Cortex of kidney (tissue), 1 donor: ENCODE measurements at places on chromosomes 2 and 18.

- no peak for DNase-seq
These were observed 38.4 kb downstream of the EPAS1 start for GRCh38 chr2:46335391-46336282.

GRCh38 chr2:108345951-108346350, 31.8 kb upstream of the SULT1C4 start:
- DNase-seq: no peak

- no peak for DNase-seq
These were observed 429.4 kb downstream of the ERBB4 start for GRCh38 chr2:212109217-212109616.

DNA sequence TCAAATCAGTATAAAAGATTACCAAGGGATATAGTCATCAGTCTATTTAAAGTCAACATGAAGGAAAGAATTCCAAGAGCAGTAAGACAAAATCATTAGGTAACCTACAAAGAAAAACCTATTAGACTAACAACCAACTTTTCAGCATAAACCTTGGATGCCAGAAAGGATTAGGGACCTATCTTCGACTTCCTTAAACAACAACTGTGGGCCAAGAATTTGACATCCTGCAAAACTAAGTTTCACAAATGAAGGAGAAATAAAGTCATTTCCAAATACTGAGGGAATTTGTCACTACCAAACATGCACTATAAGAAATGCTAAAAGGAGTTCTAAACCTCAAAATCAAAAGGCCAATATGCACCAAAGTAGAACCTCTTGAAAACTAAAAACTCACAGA, 147.9 kb upstream of the TFPI start:
- no peak for DNase-seq

DNA sequence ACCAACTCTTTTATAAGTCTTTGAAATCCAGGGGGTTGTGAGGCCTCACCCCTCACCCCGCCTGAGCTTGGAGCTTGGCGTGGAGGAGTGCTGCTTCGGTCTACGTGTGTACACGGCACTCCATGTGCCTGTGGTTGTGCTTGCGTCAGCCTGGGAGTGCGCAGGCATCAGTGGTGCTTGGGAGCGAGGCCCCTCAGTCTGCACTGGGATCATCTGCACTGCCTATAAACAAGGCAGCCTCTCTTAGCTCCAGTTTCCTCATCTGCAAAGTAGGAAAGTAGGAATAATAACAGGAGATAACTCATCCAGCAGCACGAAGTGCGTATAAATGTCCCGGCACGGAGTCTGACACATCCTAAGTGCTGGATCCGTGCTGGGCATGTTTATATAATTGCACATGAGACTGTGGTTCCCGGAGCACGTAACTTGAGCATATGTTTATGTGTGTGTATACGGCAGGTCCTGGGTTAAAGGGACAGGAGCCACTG, 1.2 kb downstream of the GYPC start:
- DNase-seq: no peak

DNA sequence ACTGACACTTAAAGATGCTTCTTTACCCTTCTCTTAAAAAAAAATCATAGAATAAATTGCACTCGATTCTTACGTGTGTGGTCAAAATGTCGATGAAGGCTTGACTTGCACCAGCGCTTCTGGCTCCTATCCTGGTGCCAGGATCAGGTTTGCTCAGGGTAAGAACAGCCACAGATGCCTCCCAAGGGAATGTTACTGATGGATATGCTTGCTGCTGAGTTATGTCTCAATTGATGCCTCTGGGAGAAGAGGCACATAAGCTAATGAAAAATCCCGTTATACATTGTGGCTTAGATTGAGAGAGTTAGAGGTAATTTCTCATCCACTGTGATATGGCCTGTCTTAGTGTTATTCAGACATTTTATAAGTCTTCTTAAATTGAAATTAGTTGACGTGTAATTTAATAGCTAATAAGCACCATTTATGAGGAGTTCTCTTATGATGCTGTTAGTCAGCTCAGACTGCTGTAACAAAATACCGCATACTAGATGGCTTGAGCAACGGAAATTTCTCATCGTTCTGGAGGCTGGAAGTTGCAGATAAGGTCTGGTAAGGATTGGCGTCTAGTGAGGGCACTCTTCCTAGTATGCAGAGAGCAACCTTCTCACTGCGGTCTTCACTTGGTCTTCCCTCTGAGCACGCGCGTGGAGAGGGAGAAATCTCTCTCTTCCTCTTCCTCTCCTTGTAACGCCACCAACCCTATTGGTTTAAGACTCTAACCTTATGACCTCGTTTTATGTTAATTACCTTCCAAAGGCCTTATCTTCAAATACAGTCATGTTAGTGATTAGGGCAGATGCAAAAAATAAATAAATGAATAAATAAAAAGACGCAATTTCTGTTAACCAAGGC, 116.6 kb upstream of the NOSTRIN start:
- no peak for DNase-seq

- DNase-seq: no peak
These were observed 98.4 kb upstream of the GULP1 start for GRCh38 chr2:188193230-188193629.

DNA sequence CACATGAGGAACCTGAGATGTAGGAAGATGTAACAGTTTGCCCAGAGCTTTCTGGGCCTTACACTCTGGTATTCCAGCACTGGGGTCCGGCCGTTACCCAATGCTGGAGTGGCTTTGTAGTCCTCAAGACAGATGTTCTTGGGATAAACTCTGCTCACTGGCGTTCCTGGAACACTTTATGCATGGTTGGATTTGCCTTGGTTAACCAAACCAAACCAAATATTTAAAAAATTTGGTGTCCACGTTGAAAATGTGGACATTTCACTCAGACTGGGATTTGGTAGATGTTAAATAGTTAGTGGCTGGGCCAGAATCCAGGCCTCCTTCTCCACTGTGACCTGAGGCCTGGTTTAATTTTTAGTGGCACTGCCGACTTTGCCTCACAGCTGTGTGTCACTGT, 81.5 kb downstream of the ACOXL start:
- no peak for DNase-seq

DNA sequence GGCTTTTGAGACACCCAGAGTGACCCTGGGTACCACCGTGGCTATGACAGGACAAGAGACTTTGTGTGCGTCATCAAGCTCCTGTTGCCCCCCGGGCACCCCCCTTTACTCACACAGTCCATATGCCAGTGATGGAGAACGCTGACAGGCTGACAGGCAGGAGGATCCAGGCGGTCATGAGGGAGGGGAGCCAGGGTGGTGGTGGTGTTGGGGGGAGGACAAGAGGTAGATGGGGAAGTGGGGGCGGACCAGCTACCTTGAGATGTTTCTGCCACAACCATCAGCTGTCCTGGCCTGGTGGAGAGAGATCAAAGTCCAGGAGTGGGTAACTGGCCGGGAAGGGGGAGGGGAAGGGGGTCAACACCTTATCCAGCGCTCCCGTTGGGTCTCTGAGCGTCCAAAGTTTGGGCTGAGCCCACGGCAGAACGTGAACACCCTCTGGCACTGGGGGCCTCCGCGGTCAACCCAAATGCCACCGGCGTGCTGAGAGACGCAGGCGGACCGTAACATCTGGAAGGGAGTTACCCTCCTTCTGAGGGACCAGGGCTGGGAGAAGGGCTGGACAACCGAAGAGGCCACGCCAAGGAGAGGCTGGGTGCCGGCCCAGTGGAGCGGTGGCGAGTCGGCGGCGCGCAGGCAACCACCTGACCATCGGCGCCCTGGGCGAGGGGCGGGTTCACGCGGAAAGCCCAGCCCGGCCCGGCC, 575 bp downstream of the TMEM150A start:
- DNase-seq: no peak

DNA sequence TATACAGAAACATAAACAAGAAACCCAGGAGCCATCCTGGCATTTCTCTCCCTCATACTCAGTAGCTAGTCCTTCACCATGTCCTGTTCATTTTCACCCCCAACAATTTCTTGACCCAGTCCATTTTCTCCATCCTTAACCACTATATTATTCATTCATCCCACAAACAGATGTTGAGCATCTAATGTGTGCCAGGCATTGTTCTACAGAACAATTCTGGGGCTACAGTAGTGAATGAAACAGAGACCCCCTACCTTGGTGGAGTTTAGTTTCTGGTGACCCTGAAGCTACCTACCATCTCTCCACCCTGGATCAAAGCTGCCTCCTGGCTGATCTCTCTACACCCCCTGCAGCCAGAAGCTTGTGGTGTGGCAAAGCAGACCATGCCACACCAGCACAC, 27.5 kb upstream of the BZW1 start:
- no peak for DNase-seq

DNA sequence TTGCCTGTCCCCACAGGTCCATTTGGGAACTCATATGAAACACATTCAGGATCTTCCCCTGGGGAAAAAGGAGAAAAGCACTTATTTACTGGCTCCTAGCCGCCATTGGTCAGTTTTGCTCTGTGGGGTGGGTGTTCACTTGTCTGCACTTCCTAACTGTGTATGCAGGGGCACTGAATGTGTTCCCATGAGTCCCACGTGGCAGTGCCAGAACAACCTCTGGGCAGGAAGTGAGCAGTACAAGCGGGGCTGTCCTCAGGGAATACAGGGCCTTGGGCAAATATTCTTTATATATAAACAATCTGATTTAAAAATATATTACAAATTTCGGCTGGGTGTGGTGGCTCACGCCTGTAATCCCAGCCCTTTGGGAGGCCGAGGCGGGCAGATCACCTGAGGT, 21.8 kb upstream of the CTIF start:
- DNase-seq: no peak

DNA sequence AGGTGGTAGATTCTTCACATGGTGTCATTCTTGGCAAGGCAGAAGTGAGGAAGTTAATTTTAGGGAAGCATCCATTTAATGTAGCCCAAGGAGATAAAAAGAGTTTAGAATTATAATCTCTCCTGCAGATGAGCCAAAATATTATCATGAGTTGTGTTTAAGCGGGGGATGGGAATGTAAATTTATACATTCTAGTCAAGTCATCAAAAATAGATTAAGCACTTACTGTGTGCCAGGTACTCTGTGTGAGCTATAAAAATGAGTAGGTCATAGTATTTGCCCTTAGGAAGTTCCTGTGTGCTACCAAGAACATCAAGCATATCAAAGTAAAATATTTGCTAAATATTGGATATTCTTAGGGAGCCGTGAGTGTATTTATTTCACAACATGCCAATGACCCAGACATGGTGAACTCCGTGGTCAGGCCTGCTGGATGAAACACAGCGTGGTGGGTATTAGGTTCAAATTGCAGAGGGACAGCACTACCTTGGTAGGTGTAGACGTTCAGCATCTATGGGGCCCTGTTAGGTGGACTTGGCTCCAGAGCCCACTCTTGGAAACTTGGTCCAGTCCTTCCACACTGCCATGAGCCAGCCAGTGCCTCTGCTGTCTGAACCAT, 37.4 kb downstream of the MEIS1 start:
- no peak for DNase-seq

DNA sequence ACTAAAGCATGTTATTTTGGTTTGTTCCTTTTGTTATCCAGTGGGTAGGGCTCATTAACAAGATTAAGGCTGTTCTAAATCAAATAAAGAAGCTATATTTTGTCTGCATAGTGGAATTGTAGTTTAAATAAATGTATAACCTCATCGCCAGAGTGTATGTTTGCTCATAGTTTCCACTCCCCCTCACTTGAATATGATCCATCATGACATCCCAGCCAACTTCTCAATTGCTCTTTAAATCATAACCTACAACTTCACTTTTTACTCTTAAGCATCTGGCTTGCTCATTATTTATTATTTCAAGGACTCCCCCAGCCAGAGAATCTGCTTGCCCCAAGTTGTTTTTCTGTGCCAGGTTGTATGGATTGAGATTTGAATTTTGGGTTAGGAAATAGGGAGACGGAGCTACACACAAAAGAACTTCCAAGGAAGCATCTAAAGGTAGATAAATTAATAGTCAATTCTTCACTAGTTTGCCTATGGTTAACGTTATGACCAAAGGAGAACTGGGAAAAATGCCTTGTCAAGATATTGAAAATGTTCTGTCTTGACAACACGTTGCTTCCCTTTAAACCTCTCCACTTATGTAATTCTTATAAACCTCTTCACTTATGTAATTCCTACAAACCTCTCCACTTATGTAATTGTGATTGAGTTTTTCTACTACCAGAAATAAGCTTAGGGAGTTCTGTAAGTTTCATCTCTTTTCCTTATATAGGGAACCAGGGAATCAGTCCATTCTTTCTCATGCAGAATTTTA, 55.4 kb upstream of the UPP2 start:
- DNase-seq: no peak

DNA sequence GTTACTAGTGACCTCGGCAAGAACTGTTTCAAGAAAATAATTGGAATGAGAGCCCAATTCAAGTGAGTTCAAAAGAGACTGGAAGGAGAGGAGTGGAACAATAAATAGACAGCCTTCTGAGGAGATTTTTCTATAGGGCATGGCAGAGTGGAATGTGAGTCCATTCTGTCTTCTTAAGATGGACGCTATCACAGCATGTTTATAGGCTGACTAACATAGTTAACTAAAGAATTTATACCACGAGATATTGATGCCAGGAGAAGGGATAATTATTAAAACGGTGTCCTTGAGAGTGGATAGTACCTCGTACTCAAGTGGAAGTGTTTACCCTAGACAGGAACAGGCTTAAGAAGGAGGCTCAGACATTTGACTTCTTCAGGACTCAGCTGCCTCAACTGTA, 143.5 kb upstream of the RBBP8 start:
- DNase-seq: no peak

DNA sequence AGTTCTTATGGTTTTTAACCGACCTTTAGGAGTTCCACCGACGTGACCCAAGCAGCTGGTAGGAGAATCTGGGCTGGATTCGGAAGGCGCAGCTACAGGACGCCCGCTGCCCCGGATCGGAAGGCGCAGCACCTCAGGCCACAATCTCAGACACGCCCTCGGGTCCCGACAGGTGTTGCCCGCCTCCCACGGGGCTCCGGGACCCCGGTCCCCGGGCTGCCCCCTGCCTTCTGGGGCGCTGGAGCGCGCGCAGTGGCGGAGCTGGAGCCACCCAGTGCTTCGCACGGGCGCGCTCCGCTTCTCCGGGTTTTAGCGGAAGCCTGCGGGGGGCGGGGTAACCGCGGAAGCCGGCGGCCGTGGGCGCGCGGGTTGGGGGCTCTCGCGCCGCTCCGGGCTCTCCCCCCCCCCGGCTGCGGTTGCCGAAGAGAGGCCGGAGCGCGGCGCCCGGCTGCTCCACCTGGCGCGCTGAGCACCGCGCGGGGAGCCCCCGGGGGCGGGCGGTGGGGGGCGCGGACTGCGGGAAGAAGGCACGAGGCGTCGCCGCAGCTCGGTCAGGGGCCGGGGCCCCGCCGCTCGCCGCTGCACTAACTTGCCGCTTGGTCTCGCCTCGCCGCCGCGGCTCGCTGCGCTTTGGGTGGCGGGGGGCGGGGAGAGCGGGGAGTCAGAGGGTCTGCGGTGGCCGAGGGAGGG, 718.8 kb downstream of the DPP10 start:
- DNase-seq: no peak

GRCh38 chr2:75998451-75998850, 287.7 kb upstream of the GCFC2 start:
- DNase-seq: no peak

DNA sequence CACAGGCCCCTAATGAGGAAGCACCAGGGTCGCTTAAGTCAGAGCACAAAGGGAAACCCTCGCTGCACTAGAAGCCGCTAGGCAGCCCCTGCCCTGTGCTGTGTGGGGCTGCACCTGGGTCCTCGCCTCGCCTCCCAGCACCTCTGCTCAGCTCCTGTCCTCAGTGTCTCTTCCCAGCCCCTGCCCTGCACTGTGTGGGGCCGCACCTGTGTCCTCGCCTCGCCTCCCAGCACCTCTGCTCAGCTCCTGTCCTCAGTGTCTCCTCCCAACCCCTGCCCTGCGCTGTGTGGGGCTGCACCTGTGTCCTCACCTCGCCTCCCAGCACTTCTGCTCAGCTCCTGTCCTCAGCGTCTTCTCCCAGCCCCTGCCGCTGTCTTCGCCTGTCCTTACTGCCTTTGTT, 342.8 kb downstream of the EIPR1 start:
- no peak for DNase-seq
